Mesenchymal stem cell (in vitro differentiated cells and primary cell): ENCODE measurements at places on chromosomes 1 and 21.

DNA sequence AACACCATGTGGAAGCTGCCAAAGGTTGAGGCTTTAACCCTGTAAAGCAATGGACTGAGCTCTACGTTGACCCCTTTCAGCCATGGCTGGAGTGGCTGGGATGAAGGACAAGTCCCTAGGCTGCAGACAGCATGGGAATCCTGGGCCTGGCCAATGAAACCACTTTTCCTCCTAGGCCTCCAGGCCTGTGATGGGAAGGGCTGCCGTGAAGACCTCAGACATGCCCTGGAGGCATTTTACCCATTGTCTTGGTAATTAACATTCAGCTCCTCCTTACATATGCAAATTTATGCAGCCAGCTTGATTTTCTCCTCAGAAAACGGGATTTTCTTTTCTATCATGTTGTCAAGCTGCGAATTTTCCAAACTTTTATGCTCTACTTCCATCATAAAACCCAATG is 214.5 kb downstream of the RGS7 start:
- no peak for DNase-seq

DNA sequence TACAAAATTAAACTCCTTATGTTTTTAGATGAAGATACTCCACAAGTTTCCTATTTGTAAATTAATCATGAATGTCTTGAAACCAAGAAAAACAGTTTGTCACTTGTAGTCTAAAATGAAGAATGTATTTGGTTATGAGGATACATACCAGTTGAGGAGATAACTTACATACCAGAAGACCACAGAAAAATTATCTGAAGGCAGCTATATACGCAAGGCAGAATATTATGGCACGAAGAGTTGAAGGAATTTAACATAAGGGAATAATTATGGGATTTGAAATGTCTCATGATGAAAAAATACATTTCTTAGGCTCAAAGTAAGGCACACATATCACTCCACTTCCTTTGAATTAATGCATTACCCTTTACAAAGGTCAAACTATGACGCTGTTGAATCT is 73.3 kb downstream of the IFI44 start:
- DNase-seq, result no peak

- DNase-seq, result no peak
Observed at GRCh38 chr1:47201179-47201578, 11.3 kb upstream of the PDZK1IP1 start.

DNA sequence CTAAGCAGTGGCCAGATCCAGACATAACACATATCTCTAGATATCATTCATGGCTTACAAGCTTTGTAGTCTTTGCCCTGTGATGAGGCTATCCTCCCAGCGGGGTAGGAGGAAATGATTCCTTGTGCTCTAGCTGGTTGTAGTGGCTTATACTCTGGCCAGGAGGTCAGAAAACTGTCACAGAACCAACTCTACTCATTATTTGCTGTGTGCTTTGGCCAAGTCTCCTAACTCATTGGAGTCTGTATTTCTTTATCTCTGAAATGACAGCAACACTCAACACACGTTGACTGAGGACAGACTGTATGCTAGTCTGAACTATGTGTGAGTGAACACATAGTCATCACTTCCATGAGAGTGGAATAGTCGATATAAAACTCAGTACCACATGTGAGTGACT is 116.7 kb upstream of the F3 start:
- peak; percentile 59 for DNase-seq

GRCh38 chr1:201898992-201899391 is 10.3 kb downstream of the SHISA4 start:
- DNase-seq, result no peak

GRCh38 chr1:30446508-30446907 is 276.9 kb downstream of the MATN1 start:
- DNase-seq, result no peak

GRCh38 chr1:179023946-179024650 is 1.6 kb upstream of the FAM20B start:
- no peak for DNase-seq

- no peak for DNase-seq
Observed at GRCh38 chr1:109578947-109579443, 30.6 kb downstream of the GNAI3 start.

GRCh38 chr21:34844013-34844923 is 175.5 kb downstream of the CLIC6 start:
- DNase-seq, result peak; percentile 70

GRCh38 chr1:65398083-65398482 is 22.4 kb upstream of the LEPR start:
- no peak for DNase-seq

DNA sequence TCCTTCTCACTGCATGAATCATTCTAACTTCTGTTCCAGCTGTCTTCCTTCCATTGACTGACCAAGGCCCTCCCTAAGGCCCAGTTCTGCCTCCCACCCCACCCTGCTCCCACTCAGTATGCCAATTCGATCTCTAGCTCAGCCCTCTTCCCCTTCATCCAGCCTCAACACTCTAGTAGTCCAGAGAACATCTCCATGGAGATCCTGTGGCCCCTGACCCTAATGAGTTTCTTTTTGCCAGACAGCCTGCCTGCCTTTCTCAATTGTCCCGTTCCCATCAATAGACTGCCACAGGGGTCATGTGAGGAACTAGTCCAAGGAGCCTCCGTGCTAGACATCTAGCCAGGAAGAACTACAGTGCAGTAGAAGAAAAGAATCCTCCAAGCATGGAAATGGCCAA is 26.4 kb downstream of the RRAGC start:
- DNase-seq, result no peak

- DNase-seq, result peak; percentile 15
Observed at GRCh38 chr1:51168266-51168845, 66.3 kb downstream of the C1orf185 start.

DNA sequence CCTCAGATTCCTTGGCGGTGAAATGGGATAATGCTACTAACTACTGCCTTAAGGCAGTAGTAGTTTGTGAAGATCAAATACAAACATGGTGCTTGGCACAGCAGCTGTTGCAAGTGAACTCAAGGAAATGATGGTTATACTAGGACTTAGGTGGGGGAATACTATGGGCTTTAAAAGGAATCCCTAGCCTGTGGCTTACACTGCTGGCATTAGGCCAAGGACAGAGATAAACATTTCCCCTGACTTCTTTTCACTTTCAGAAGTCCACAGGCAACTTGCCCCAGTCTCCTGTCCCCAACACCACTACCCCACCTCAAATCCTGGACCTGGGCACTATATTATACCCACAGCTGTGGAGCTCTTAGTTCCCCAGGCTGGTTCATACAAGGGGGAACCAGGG is 13.1 kb upstream of the VAMP4 start:
- DNase-seq, result peak; percentile 47

DNA sequence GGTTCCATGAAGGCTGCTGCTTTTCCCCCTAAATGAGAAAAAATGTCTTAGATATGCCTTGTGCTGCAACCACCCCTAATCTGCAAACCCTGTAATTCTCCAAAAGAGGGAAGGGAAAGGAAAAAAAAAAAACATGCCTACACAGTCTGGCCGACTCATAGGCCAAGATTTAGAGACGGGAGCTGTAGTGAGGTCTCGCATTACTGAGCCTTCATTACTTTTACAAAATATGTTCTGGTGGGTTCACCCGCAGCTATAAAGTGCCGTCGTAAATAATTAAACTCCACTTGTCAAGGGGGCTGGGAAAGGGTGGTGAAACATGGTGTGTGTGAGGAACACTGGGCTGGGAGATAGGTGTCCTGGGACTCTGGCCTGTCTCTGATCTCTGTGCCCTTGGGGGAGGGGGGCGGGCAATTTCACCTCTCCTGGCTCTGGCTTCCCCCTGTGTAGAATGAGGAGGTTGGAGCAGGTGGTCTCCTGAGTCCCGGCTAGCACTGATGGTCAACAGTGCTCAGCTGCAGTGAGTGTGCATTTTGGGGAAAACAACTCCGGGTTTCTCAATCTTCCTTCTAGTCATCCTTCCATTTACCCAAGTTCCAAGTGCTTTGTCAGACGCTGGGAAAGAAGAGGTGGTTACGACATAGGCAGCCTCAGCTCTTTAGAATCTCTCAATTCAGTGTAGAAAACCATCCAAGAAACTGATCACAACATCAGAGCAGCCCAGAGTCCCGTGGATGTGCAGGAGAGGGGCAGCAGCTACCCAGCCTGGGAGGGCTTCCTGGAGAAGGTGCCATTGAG is 82.3 kb downstream of the ACTL8 start:
- no peak for DNase-seq

GRCh38 chr1:37498872-37499617 is 15.5 kb downstream of the MEAF6 start:
- peak; percentile 45 for DNase-seq

- no peak for DNase-seq
Observed at GRCh38 chr1:218702775-218703174, 357.6 kb downstream of the TGFB2 start.

- DNase-seq, result no peak
Observed at GRCh38 chr1:19139711-19140110, 70.4 kb downstream of the UBR4 start.

DNA sequence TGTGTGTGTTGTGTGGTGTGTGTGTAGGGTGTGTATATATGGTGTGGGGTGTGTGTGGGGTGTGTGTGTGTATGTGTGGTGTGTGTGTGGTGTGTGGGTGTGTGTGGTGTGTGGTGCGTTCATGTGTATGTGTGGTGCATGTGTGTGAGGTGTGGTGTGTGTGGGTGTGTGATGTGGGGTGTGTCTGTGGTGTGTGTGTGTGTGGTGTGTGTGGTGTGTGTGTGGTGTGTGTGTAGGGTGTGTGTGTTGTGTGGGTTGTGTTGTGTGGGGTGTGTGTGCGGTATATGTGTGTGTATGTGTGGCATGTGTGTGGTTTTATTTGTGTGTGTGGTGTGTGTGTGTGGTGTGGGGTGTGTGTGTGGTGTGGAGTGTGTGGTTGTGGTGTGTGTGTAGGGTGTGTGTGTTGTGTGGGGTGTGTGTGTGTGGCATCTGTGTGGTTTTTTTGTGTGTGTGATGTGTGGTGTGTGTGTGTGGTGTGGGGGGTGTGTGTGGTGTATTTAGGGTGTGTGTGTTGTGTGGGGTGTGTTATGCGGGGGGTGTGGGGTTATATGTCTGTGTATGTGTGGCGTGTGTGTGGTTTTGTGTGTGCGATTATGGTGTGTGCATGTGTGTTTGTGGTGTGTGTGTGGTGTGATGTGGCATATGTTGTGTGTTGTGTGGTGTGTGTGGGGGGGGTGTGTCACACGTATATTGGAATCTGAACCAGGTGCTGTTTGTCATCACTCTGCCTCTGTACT is 17.1 kb upstream of the ZBTB21 start:
- no peak for DNase-seq

DNA sequence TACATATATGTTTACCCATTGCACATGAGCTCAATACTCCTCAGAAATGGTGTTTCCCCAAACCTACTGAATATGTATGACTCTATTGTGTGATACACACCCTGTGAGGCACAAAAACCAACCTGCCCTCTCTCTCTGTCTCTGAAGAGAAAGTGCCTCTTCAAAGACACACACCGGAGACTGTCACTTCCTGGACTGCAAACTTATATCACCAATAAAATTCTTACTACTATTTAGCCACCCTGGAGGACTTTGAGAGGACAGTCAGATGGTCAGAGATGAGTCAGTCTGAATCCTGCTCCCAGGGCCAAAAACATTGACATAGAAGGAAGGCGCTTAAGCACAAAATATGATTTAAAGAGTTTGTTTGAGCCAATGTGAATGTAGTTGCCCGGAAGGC is 110.4 kb downstream of the PPIAL4G start:
- peak; percentile 28 for DNase-seq

GRCh38 chr1:240462766-240463395 is 149.1 kb downstream of the GREM2 start:
- peak; percentile 5 for DNase-seq

- DNase-seq, result peak; percentile 90
Observed at GRCh38 chr1:209704584-209704983, at the start of gene HSD11B1. HSD11B1 (plus strand) TSS chr1:209704846; CDS start chr1:209704943, 97 bp downstream.

- peak; percentile 64 for DNase-seq
Observed at GRCh38 chr21:43975469-43976098, 36.5 kb upstream of the TRAPPC10 start.

GRCh38 chr1:156676114-156676819 is 940 bp downstream of the NES start:
- peak; percentile 51 for DNase-seq

DNA sequence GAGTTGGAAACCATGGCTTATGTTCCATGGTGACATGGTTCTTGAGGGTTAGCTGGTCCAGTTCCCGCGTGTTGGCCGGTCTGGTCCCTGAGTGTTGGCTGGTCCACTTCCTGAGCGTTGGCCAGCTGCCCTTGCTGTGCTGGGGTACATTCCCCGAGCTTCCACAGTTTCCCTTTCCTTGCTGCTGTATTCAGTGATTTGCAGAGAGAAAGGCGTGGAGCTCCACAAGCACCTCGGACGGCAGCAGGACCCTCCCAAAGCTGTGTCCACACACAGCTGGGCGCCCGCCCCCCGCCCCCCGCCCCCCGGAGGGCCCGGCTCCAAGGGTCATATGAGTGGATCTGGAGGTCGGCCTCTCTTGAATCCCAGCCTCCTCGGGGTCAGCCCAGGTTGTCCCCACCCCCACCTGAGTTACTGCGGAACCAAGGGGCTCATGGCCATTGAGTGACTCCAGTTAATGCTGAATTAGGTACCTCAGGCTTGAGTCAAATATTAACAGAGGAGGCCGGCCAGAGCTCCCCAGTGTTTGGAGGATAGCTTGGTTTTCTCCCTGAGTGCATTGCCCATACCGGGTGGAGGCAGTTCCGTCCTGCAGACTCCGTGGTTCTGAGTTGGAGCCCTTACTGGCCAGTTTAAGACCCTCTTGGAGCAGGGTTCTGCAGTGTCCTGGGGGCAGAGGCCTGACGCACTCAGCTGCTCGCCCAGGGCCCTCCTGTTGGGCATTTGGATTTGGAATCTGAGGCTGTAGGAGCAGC is 18.4 kb downstream of the COL18A1 start:
- DNase-seq, result no peak

DNA sequence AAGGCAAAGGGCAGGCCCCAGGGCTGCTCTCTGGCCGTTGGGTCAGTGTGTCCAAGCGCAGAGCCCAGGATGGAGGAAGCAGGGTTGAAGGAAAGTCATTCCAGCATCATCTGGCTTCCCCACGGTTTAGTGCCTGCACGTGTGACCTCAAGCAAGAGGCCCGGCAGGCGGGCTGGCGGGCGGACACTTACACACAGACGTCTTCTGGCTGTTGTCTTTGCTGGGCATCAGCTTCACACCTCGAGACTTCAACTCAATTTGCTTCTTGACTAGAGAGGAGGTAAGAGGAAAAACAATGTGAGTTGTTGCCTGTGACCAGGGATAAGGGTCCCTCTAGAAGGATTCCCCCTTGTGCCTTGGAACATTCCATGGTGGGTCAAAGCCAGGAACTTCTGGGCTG is 38.4 kb upstream of the HMGB4 start:
- DNase-seq, result no peak

GRCh38 chr1:166738873-166739272 is 100.4 kb upstream of the POGK start:
- no peak for DNase-seq

- no peak for DNase-seq
Observed at GRCh38 chr1:81183051-81183450, 617.7 kb upstream of the ADGRL2 start.
